ENCODE measurements at places on chromosomes 5 and 9.

DNA sequence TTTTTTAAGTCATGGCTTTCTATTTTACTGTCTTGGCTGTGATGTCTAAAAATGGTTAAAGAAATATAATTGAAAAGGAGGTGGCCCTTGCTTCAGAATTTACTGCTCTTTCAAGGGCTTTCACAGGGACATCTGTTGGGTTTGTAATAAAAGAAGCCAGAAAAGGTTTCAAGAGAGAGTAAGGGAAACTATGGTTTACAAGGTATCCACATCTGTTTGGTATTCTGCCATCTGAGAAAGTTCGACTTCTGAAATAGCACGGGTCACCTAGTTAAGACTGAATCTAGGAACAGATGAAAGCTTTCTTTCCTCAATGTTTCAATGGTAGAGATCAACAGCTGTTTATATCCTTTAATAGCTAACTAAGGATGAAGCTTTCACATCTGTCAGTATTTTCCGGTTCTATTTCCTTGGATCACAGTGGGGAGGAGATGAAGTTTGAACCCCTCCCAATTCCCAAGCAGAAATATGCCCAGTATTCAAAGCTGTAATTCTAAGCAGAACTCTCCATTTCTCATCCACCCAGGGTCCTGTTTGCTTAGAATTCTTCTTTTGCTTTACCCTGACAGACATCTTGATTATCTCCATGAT is 72.8 kb upstream of the IFNK start:
- DNase-seq, result no peak

DNA sequence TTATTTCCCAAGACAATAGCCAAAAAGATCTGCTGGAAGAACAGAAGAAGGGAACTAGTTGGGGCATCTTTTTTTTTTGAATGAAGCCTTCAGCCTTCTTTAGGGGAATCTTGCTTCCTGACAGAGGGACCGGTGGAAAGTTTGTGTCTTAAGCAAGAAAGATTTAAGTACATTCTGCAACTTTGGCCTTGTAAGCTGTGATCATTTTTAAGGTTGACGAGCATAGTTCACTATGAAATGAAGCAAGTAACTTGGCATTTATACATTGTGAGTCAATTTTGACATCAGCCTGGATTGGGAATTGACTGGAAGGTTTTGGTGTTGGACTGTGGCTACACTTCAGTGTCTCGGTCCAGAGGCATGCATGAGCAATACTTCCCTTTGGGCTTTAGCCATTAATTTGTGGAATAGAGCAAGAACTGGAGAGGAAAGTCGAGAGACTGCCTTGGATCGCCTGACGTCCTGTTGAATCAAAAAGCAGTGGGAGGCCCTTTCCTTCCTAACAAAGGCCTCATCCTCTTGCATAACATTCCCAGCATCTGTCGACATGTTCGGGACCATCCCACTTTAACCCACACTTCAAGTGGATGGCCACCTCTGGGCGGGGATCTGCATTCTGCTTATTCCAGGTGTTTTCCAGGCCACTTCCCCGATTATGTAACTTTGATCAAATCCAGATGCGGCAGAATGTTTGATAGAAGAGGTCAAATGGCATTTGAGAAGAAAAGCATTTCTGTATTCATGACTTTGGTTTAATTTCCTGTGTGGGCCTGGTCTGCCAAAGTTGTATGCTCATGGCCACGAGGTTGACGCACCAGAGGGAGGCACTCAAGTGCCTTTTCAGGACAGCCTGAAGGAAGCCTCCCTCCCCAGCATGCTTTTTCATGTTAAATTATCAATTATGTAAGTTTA is 12.5 kb downstream of the ABL1 start:
- DNase-seq, result no peak

- DNase-seq, result no peak
Measured at GRCh38 chr5:150605546-150605945, 34.9 kb upstream of the SYNPO start.

DNA sequence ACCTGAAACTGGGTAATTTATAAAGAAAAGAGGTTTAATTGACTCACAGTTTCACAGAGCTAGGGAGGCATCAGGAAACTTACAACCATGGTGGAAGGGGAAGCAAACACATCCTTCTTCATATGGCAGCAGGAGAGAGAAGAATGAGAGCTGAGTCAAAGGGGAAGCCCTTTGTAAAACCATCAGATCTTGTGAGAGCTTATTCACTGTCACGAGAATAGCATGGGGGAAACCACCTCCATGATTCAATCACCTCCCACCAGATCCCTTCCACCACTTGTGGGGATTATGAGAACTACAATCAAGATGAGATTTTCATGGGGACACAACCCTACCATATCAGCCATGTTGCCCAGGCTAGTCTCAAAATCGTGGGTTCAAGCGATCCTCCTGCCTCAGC is 143.4 kb downstream of the FGF18 start:
- peak; percentile 9 for DNase-seq

- DNase-seq, result no peak
Measured at GRCh38 chr9:12640016-12640587, 53.1 kb upstream of the TYRP1 start.

DNA sequence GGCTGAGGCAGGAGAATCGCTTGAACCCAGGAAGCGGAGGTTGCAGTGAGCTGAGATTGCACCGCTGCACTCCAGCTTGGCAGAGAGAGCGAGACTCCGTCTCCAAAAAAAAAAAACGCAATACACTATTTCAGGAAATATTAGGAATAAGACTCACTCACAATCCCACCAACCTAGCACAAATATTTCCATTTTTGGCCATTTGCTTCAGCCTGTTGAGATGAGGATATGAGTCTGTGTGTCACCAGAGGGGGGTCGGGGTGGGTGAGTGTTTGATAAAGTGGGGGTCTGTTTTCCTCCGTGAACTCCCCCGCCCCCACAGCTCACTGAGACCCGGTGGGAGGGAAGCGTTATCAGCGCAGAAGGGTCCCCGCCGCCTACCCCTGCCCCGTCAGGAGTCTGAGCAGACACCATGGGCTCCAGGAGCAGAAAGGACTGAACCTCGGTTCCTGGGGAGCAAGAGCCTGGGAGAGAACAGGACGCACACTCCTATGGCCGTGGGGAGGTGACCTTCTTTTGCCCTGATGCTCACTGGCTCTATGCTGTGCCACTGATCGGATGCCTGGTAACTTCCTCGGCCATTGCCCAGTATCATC is 153.8 kb upstream of the PHYKPL start:
- DNase-seq, result no peak

DNA sequence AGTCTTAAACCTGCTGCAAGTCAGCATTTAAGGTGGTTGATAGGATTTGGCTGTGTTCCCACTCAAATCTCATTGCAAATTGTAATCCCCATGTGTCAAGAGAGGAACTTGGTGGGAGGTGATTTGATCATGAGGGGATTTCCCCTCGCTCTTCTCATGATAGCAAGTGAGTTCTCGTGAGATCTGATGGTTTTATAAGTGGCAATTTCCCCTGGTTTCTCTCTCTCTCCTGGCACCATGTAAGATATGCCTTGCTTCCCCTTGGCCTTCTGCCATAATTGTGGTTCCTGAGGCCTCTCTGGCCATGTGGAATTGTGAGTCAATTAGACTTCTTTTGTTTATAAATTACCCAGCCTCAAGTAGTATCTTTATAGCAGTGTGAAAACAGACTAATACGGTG is 84.3 kb upstream of the SMC2 start:
- DNase-seq, result no peak

GRCh38 chr5:95110118-95110517 is 174.8 kb downstream of the MCTP1 start:
- DNase-seq, result no peak

- DNase-seq, result no peak
Measured at GRCh38 chr5:7886849-7887475, 18.0 kb downstream of the MTRR start.

DNA sequence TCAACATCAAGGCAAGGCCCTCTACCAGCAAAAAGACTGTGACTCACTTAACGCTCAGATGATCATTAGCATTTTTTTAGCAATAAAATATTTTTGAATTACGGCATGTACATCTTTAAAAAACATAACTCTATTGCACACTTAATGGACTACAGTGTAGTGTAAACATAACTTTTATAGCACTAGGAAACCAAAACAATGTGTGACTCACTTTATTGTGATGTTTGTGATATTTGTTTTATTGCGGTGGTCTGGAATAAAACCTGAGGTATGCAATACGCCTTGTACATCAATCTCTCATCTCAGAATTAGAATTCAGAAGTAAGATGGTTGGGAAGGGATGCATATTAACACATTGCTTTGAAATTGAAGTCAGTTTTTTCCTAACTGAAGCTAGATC is 106.9 kb upstream of the PTCH1 start:
- DNase-seq, result no peak

DNA sequence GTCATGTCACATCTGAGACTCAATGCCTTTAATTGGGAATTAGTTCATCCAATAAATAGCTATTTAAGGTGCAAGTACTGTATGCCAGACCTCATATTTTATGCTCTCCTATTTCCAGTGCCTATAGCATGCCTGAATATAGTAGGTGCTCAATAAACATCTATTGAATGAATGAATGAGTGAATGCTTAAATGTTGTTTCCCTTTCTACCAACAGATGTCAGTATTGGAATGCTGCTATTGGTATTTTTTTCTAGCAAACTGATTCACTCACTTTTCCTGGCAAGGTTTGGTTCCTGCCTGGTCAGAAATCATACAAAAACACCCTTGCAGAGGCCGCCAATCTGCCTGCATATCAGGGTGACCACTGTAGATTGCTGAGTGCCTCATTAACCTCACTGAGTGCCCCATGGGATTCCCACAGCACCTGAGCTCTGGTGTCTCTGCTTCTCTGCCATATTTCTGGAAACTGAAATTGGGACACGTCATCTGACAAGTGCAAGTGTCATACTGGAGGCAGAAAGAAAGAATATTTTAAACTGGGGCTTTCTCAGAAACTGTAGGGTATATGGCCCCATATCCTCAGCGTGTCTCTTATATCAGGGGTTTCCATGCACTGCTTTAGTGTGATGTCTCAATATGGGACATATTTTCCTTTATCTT is 359.7 kb downstream of the TRIM32 start:
- no peak for DNase-seq

DNA sequence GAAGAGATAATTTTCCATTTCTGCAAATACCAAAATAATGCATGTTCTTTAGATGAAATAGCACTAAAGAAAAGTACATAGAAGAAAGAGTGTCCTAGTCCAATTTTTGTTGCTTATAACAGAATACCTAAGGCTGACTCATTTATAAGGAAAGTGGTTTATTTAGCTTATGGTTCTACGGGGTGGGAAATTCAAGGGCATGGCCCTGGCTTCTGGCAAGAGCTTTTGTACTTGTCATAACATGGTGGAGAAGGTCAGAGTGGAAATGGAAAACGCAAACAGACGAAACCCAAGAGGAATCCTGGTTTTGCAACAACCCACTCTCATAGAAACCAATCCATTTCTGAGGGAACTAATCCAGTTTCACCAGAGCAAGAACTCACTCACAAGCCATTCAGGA is 283.7 kb downstream of the CSNK1G3 start:
- DNase-seq, result no peak

DNA sequence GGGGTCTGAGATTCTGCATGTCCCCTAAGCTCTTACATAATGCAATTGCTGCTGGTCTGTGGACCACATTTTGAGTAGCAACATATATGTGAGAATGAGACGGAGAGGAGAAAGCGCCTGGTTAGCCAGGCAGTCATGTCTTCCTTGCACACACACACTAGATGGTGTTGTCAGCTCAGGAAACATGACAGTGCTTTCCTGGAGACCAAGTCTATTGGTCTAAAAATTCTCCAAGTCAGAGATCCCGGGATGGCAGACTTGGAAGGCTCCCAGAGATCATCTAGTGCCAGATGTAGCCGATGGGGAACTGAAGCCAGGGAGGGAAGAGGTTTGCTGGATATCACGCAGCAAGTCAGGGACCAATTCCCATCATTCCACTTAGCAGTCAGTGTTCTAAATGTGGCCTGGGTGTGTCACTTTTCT is 53.4 kb downstream of the GALNT12 start:
- DNase-seq, result no peak

DNA sequence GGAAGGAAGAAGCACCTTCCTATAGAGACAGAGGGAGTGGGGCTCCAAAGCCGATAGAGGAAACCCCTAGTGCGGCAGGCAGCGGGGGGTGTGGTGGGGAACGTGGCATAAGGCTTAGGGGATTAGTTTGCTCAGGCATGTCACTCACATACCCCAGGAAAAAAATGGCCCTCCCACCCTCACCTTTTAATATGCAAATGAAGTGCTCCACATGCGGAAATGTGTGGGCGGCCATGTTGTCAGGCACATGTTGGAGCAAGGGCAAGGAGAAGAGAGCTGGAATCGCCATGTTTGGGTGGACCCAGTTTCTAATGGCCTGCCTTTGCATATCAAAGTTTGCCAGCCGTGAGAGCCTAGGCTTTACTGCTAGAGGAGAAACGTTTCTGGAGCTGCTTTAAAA is 758.8 kb downstream of the NR2F1-AS1 start:
- no peak for DNase-seq

DNA sequence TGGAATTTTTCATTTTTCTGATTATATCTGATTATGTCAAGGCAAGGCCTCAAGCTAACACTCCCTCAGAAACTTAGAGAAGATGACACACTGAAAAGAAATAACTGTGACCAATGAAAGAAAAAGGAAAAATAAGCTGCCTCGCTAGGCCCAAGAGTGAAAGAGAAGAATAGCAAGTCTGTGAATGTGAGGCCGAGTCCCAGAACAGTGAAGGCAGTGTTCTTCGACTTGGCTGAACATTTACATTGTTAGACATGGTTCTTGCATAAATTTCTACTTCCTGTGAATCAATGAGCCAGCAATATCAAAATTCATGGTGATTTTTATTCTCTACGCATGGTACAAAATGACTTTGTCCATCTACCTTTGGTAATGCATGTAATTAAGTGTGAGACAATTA is at the start of gene ATP10B:
Gene ATP10B, minus strand, starts transcription at position 163 of the 400 bp plus-strand sequence. CDS start 164,137 bp downstream, outside the sequence.
- no peak for DNase-seq

GRCh38 chr9:83511051-83511450 is 27.1 kb downstream of the FRMD3 start:
- no peak for DNase-seq

DNA sequence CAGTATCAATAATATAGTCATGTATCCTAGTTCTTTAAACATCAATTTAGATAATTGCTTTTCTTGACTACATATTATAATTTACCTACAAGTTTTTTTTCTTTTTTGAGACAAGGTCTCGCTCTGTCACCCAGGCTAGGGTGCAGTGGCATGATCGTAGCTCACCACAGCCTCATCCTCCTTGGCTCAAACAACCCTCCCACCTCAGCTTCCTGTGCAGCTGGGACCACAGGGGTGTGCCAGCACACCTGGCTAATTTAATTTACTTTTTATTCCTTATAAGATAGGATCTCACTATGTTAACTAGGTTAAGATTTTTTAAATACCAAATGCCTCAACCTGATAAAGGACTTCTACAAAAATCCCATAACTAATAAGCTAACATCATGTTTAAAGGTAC is 21.1 kb downstream of the UIMC1 start:
- no peak for DNase-seq

DNA sequence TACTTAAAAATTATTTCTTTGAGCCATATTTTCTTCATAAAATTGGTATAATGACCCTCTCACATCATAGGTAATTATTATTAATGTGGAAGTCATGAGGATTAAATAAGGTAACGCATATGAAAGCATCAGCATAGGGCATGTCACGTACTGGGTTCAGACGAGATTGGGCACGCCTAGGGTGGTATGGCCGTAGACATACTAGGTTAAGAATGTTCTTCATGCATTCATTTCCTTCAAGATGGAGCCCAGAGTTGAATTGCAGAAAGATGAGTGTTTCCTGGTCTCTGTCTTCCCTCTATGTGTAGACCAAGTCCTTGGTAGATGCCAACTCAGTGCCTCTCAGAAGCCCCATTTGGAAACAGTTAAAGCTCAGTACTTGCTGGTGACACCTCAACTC is 174.1 kb upstream of the CLINT1 start:
- no peak for DNase-seq

Data from T-helper 2 cell (primary cell).